ENCODE measurements at places on chromosomes 11 and 22.

- DNase-seq: no peak
These were observed 26.0 kb downstream of the DUSP8 start for GRCh38 chr11:1546077-1546535.

DNA sequence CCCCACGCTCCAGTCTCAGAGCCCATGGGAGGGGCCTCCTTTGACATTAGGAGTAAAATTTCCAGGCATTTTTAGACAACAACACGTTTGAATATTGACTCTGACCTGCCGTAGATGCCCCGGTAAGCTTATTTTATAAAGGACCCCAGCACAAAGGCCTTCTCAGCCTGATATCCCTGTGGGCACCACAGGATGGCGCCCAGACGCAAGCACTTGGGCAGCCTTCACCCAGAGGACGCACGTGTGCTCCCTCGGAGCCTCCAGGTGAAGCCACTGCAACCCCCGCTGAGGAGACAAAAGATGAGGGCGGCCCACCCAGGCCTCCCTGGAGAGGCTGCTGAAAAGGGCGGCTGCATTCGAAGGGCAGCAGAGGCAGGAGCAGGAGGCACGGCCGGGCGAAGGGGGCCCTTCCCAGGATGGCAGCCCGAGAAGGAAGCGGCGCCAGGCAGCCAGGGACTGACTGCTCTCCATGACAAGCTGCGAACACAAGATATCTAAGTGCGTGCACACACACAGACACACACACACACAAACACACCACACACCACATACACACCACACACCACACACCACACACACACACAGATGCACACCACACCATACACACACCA lies 15.2 kb upstream of the TH start:
- no peak for DNase-seq

DNA sequence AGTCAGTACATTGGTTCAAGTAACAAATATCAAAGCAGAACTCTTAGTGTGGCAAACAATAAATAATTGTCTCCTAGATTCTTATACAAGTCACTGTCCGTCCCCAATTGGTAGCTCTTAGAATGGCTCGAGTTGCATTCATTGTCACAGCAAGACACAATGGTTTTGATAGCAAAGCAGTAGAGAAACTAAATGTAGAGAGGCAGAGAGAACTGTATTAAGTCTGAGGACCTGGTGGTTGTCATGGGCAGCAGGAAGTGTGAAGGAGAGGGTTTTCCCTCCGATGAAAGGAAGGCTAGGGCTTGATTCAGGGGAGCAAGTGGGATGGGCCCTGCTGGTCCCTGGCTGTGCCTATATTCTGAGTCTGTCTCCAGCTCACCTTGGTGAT lies 36.6 kb downstream of the RCOR2 start:
- DNase-seq: no peak

GRCh38 chr11:27658535-27659236 lies 41.6 kb downstream of the BDNF start:
- DNase-seq: no peak
